HCT116 (cell line): ENCODE measurements at places on chromosomes 4 and X. TPM values are rescaled to one million over a fixed set of nuclear protein-coding genes. Genes with fewer than 3 reads are reported as not detected.
A peak's percentile ranks its signal among the peaks of the same experiment; 100 is the strongest.

- DNase-seq = no peak
These were observed 523.4 kb downstream of the ADGRL3 start for GRCh38 chr4:61723492-61723891.

The PHOX2B gene
- total RNA-seq = not detected

- no peak for DNase-seq
These were observed 269.4 kb upstream of the FAT4 start for GRCh38 chr4:125045311-125045710.

- no peak for DNase-seq
These were observed 324.6 kb downstream of the MID1IP1 start for GRCh38 chrX:39125834-39126233.

The RHOXF2B gene
- not detected for total RNA-seq

GRCh38 chr4:54025582-54025981 lies 38.8 kb downstream of the CHIC2 start:
- DNase-seq = no peak

The HTRA3 gene
- not detected for total RNA-seq

The TBC1D8B gene
- total RNA-seq = 9.2 TPM

DNA sequence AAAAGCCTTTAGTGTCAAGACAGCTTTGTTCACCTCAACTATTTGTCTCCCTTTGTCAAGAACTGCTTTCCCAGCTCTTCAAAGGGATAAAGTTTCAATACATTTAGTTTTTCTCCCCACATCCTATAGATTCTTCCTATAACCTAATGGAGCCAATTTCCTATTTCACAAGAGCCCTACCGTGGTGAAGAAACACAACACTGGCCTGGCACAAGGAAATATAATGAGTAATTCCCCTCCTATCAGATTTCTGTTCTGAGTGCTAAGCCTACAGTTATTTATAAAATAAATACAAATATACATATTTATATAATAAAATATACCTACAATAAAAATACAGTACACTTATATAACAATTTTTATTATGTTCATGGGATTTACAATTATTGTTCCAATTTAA lies 89.9 kb downstream of the SHISA3 start:
- no peak for DNase-seq

The ADH6 gene
- total RNA-seq = not detected

DNA sequence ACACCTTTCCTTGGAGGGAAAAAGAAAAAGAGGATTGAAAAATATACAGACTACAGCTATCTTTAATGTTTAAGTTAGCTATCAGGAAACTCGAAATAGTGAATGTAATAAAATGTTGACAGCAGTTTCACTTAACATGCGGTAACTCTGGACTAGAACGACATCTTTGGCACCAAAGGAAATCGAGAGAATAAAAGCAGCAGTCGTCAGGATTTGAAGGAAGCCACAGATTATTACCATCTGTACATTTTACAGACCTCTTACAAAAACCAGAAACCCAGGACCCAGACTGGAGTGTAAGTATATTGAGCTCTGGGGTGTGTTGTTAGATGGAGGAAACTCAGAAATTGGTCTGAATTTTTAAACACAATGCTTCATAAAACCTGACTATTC lies 51.6 kb upstream of the STOX2 start:
- no peak for DNase-seq

DNA sequence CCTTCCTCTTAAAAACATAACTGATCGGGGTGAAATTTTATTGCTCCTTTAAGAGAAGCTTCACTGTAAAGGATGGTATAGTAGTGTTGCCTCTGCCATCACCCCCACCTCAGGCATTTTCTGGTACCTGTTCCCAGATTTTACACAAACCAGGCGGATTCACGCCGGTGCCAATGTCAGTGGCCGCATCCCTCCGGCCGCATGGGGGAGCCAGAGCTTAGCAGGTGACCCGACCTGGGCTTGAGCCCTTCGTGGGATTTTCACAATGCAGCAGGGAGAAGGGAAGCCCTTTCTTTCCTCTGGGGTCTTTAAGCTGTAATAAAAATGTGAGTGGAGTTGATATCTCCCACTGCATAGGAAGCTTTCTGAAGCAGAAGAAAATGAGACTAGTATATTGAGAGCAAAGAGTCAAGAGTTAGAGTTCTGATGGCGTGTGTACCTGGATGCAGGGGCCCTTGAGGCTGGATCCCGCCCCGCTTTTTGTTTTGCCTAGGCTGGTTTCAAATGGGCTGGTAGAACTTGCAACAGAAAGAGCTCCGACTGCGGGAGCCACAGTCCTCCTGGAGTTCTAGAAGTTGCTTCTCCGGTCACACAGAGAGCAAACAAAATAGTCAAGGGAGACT lies 59.4 kb downstream of the POLR2B start:
- DNase-seq = peak; percentile 23

- no peak for DNase-seq
These were observed 22.4 kb downstream of the SAT1 start for GRCh38 chrX:23805389-23805788.

The FGF13 gene
- 0.02 TPM for total RNA-seq

DNA sequence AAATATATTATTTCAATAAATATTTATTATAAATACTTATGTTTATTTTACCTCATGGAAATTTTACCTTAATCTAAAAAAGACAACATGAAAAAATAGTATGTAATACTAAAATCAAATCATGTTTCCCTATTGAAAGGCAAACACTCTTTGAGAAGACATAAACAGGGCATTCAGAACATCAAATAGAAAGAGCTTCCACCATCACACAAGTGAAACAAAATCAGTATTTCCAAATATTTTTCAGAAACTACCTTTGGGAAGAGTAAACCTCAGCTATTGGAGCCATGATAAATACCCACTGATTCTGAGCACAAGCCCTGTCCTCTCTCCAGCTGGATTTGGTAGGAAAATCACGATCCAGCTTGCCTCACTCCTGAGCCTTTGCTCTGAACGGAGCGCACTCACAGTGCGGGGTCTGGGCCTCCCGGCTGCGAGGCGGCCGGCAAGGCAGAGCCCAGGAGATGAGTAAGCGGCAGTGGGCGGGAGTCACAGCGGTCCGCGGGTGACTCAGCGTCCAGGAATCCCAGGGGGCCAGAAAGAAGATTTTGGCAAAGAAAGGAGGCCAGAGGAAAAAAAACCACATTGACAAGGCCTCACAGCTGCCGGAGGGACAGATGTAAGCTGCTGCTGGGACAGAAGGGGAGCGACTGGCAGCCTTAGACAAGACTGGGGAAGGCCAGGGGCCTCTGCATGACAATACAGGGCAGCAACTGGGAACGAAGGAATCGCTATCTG lies 14.7 kb upstream of the ANXA5 start:
- DNase-seq = peak; percentile 77

The CPZ gene
- total RNA-seq = not detected

DNA sequence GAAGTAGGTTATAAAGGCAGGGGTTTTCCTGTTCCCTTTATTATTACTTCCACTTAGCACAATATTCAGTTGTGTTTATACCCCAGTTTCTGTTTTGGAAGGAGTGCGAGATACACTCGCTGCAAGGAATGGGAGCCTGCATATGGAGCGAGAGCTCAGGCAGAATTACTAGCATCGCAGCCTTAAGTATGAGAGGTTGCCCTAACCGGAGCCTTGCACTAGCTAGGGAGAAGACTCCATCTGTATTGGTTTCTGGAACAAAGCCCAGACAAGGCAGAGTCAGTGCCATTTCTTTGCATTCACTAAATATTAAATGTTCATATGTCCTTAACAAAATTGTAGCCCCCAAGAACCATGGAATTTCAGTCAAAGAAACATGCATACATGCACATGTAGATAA lies 6.2 kb upstream of the DCTD start:
- no peak for DNase-seq

The IL2 gene
- 1.3 TPM for total RNA-seq

GRCh38 chr4:189032606-189033338 lies 893.5 kb downstream of the TRIML1 start:
- DNase-seq = no peak

- no peak for DNase-seq
These were observed 1.8 kb downstream of the TBC1D1 start for GRCh38 chr4:37892641-37893040.

DNA sequence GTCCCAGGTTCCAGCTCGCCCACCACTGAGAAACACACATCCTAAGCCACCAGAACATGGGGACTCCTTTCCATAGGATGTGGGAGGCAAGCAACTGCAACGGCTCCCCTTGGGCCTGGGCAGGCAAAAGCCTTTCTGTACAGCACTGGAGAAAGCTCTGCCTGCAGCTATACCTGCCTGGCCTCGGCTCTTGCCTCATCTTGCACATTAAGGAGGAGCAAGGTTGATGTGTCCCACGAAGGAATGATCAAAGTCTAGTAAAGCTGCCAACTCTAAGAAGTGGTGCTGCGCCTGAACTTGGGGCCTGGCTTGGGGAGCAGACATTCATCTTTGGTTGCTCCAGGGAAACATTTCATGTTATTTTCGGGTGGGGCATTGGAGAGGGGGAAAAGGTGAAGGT lies 19.6 kb downstream of the CCNG2 start:
- DNase-seq = no peak

GRCh38 chr4:108725457-108725856 lies 37.4 kb downstream of the ETNPPL start:
- DNase-seq = peak; percentile 13

- DNase-seq = no peak
These were observed 108.1 kb upstream of the STOX2 start for GRCh38 chr4:183797011-183797444.

The F8A2 gene
- total RNA-seq = not detected

DNA sequence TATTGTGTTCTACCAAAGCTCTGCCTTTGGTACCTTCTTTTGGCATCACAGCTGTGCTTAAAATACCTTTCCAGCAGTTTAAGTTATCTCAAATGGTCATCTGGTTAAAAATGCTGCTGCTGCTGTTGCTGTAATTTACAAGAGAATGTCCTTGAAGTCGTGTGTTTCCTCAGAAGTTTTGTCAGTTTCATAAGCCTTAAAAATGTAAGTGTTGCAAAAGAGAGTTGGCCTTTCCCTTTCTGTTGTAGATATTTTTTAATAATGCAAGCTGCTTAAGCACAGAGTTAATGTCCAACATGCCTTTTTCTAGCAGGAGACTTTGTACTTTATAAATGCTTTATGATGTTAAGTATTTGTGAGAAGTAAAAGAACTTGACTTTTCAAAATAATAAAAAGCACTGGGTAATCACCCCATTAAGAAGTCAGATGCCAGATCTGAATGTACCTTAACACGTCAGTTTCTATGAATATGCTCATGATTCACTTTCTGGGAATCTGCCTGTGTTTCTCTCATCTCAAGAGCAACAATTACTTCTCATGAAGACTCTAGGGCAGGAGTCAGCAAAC lies 35.3 kb upstream of the TENM3 start:
- DNase-seq = no peak

The LGI2 gene
- total RNA-seq = not detected

- no peak for DNase-seq
These were observed 38.0 kb downstream of the IL1RAPL1 start for GRCh38 chrX:28625223-28625622.

The XIAP gene
- 41.0 TPM for total RNA-seq

The DCHS2 gene
- total RNA-seq = 0.05 TPM

DNA sequence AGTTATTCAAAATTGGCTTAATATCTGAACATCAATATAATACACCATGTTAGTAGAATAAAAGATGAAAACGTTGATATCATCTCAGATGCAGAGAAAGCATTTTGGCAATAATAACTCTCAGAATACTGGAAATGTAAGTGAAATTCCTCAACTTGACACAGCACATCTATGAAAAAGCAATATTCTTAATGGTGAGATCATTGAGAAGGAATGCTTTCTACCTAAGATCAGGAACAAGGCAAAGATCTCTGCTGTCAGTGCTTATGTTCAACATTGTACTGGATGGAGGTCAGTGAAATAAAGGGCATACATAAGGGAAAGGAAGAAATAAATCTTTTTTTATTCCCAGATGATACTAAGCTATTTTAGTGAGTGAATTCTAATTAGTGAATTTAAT lies 40.6 kb downstream of the MRPL1 start:
- DNase-seq = no peak

- no peak for DNase-seq
These were observed 31.6 kb downstream of the SPARCL1 start for GRCh38 chr4:87497578-87497977.

DNA sequence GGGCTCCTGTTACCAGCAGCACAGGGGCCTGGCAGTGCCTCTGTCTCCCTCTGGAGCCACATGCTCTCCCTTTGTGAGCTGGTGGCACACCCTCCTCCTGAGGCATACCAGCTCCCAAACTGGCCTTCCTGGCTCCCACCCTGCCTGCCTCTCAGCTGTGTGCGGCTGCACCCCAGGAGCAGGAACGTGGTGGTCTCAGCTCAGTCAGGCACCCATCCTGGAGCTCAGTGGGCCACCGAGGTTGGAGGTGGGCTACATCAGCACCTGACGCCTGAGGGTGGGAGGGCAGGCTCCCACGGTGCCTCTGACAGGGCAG lies 85.9 kb upstream of the NKX1-1 start:
- no peak for DNase-seq
